Left lung (tissue), 14 donors: ENCODE measurements at places on chromosomes 1 and 21. TPM values are rescaled to one million over a fixed set of nuclear protein-coding genes. Genes with fewer than 3 reads are reported as not detected.

SPRR3 gene
- total RNA-seq = not detected

BSND gene
- total RNA-seq = not detected

DNA sequence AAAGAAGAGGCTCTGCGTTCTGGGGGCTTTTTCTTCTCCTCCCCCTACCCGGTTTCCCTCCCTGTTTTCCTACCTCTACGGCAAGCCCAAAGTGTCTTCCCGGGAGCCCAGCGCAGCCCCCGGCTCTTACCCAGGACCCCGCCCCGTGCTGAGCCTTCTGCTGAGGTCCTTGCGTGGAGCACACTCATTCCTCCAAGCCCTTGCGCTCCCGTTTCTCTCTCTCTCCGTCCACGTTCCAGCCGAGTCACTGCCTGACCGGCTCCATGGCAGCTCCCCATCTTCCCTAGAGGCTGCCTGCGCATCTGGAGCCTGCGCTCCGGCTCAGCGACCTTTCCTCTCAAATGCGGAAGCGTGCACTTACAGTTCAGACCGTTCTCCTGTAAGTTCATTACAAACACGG lies 24.9 kb upstream of the PDXK start:
- peaks cover 73% of the 10 kb centered on the region for H3K36me3 ChIP-seq
- no peak overlapping the region for H3K4me3 ChIP-seq
- H3K27ac ChIP-seq = no peak overlapping the region
- H3K4me1 ChIP-seq = no peaks in the 10 kb centered on the region
- DNase-seq = no peak

GRCh38 chr1:178727014-178727895 lies 2.2 kb downstream of the RALGPS2 start:
- no peak overlapping the region for H3K27ac ChIP-seq
- no peaks in the 10 kb centered on the region for H3K27me3 ChIP-seq
- H3K36me3 ChIP-seq = no peaks in the 10 kb centered on the region
- no peak for DNase-seq
- peaks cover 5% of the 10 kb centered on the region for H3K4me1 ChIP-seq

DNA sequence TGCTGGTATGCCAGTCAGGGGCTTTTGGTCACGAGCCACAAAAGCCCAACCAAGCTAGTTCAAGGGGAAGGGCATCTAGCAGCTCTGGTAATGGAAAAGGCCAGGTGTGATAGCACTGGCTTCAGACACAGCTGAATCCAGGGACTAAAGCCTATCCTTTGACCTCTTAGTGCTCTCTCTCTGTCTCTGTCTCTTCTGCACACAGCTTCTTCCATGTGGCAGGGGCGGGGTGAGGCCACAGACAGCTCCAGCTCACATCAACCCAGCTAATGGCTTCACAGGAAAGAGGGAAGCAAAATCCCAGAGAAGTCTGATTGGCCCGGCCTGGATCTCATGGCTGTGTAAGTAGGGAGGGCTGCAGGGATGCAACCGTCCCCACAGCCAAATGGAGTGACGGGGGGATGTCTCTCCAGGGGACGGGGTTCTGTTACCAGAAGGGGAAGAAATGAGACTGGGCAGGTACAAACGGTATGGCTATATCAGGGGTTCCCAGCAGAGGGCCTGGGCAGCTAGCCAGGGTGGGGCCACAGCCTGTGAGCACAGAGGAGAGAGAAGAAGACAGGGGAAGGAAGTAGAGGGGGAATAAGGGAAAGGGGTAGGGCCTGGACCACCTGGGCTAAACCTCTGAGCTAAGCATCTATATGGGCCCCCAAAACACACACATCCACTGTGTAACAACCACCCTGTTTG lies 42.4 kb downstream of the FBXO2 start:
- no peaks in the 10 kb centered on the region for H3K4me1 ChIP-seq
- H3K27me3 ChIP-seq = no peaks in the 10 kb centered on the region
- no peak overlapping the region for H3K27ac ChIP-seq
- no peak overlapping the region for H3K4me3 ChIP-seq
- no peaks in the 10 kb centered on the region for H3K36me3 ChIP-seq
- no peak for DNase-seq
